ENCODE measurements at places on chromosomes 2 and 18.

GRCh38 chr18:77098538-77099174 is 33.9 kb downstream of the MBP start:
- DNase-seq, result no peak

GRCh38 chr2:201276511-201276910 is 16.2 kb downstream of the CASP8 start:
- no peak for DNase-seq

GRCh38 chr2:189086710-189087109 is 92.9 kb downstream of the COL5A2 start:
- DNase-seq, result no peak

GRCh38 chr2:230915319-230915718 is 9.7 kb downstream of the GPR55 start:
- no peak for DNase-seq

- no peak for DNase-seq
Observed at GRCh38 chr18:80188643-80189530, 58.4 kb downstream of the PARD6G start.

DNA sequence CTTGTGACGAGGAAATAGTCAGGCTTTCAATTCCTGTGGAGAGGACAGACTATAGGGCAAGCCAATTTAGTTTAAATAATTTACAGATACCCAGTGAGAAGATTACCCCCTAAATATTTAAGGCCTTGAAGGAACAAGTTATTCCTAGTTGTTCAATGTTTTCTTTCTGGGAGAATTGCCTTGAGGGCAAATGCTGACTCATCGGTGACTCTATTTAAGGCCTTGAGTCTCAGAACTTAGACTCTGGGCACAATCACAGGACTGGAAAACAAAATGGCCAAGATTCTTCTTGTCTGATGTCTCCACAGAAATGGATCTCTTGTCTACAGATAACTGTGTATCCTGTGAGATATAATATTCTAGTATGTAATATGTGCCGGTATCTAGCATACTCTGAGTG is 467.1 kb downstream of the SUCLG1 start:
- DNase-seq, result no peak

- DNase-seq, result no peak
Observed at GRCh38 chr2:79087785-79088364, at the start of gene REG1B. Gene REG1B (minus strand): TSS chr2:79087993. CDS start chr2:79087612, 381 bp downstream.

DNA sequence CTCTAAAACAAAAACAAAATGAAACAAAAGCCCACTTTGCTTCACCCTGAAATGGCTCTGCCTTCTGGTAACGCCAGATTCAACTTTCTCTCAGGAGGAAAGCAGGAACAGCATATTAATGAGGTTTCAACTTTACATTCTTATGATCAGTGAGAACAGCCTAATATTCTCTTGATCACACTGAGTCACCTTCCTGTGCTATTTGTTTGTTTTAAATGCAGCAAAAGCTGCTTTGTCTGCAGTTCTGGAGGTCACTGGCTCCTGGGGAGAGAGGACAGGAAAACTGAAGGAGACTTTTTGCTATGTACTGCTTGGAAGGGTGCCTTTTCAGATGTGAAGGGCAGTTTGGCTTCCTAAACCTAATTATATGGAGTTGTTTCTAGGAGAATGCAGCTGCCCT is 48.1 kb downstream of the MAIP1 start:
- DNase-seq, result no peak
